ENCODE measurements at places on chromosomes 2 and 18. TPM values are rescaled to one million over a fixed set of nuclear protein-coding genes. Genes with fewer than 3 reads are reported as not detected.

SULT1C4 gene
- total RNA-seq, result not detected

ASB18 gene
- total RNA-seq, result not detected

GRCh38 chr18:59377613-59378337 is 18.7 kb upstream of the LMAN1 start:
- H3K4me3 ChIP-seq, result no peak overlapping the region
- DNase-seq, result no peak
- no peak overlapping the region for H3K27ac ChIP-seq
- no peaks in the 10 kb centered on the region for H3K36me3 ChIP-seq
- H3K27me3 ChIP-seq, result no peaks in the 10 kb centered on the region

DNA sequence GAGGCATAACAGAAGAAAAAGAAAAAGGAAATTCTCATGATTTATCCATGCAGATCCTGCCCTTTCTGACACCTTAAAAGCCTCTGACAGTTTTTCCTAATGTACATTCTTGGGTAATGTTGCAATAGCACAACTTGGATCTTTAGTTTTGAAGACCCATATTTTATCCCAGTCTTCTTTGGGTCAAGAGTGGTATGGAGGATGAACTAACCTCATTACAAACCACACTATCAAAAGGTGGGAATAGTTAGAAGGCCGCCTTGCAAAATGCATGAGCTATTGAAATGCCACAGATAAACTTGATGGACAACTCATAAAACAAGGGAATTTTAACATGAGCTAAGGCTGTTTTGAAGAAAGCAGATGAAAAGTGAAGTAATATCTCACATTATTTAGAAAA is 1479.8 kb upstream of the ACVR2A start:
- H3K27ac ChIP-seq, result no peak overlapping the region
- H3K4me1 ChIP-seq, result no peaks in the 10 kb centered on the region
- no peaks in the 10 kb centered on the region for H3K27me3 ChIP-seq
- no peak overlapping the region for H3K4me3 ChIP-seq

DNA sequence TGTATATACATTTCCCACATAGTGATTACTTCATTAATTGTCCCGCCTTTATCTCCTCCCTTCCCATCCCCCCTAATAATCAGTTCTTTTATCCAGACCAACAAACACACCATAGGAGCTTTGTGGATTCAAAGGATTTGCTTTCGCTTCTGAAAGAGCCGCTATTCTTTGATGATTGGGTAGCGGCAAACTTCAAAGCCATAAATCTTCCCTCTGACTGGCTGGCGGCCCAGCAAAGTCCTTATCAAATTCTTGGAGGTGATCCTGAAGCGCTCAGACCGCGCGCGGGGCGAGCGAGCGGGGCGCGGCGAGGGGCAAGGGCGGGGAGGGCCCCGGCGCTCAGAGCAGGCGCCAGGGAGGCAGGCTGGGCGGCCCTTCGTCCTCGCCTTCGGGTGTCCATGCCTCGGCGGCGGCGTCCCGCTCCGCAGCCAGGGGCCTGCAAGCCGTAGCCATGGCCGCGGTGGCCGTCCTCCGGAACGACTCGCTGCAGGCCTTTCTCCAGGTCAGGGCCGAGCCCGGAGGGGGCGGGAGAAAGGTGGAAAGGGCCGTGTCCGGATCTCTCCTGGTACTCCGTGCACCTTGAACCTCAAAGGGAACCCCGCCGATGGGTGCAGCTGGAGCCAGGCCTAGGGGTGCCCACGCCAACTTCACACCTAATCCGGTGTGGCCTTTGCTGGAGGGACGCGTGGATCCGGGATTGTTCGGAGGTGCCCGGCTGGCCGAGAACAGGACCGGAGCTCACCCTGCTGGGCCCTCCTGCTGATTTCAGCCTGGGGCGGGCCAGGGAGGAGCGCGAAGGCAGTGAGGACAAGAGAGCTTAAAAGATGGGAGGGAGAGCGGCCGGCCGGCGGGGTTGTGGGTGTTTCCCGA is at the start of gene SP5:
SP5 (plus strand) TSS at position 276 of the 870 bp plus-strand sequence; CDS start at position 452, 176 bp downstream.
- peaks cover 41% of the 10 kb centered on the region for H3K27me3 ChIP-seq
- peaks cover 39% of the 10 kb centered on the region for H3K4me1 ChIP-seq
- no peaks in the 10 kb centered on the region for H3K36me3 ChIP-seq

GRCh38 chr2:240787521-240788472 is 32.2 kb downstream of the KIF1A start:
- H3K27ac ChIP-seq, result no peak overlapping the region
- no peak overlapping the region for H3K4me3 ChIP-seq
- H3K27me3 ChIP-seq, result no peaks in the 10 kb centered on the region
- H3K36me3 ChIP-seq, result no peaks in the 10 kb centered on the region
- no peaks in the 10 kb centered on the region for H3K4me1 ChIP-seq
